ENCODE measurements at places on chromosomes 1 and 21.

GRCh38 chr1:198903203-198903602 is 264.4 kb downstream of the PTPRC start:
- DNase-seq = no peak

GRCh38 chr21:26137379-26138060 is 33.0 kb downstream of the APP start:
- DNase-seq = peak; percentile 22

DNA sequence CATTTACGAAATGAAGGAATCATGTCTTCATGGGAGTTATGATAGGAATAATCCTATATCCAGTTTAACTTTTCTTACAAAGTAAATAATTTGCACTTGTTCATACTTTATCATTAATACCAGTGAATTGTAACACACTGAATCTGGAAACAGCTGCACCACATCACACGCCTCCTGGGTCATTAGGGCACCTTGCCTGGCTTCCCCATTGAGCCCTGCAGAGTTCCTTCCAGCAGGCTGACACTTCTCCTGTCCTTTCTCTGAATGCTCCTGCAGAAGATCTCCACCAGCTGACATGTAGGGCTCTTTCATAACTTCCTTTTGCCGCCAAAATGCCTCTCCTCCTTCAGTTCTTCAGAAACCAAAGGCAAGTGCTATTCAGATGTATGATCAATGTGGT is 201.1 kb downstream of the DAB1 start:
- no peak for DNase-seq

GRCh38 chr1:29793101-29793546 is 556.8 kb downstream of the PTPRU start:
- peak; percentile 84 for DNase-seq

DNA sequence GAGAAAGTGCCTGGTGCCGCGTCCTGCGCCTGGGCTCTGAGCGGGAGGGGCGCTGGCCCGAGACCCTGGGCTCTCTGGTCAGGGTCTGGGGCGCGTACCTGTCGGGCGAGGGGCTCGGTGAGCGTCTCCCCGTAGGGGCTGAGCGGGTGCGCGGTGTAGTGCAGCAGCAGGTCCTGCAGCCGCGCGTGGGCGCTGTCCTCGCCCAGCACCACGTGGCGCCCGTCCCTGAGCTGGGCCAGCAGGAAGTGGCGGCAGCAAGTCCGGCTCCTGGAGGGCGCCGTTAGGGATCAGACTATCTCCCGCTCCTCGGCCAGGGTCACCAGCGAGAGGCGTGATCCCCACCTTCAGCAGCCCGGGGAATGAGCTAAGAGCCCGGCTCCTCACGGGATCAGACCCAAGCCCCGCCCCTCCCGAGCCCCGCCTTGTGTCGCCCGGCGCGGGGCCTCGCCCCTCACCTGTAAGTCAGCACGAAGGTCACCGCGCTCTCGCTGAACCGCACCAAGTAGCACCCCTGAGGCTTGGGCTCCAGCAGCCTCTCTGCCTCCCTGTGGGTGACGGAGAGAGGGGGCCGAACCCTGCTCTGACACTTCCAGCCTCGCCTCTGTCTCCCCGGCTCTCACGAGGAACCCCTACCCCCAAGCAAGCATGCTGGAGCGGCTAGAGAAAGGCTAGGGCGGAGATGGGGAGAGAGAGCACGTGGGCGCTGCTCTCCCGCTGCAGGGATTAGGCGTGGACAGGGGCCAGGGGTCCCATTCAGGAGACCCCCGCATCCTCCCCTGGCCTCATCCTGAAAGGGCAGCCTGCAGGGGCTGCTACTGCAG is 2.7 kb downstream of the SH2D2A start:
- DNase-seq = peak; percentile 83

DNA sequence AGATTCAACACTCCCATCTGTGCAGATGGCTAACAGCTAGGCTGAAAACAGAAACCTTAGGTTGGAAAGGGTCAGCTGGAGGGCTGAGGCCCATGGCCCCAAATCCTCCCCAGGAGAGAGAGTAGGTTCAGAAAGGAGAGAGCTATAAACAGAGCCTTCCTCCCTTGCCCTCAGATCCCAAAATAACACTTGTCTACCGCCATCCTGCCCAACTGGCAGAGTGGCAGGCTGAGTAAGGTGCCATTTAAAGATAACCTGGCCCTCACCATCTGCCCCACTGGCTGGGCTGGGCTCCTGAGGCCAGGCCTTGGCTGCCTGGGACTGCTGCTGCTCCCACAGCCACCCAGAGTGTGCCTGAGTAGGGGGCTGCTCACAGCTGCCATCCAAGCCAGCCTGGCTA is 4.3 kb upstream of the SHISA4 start:
- DNase-seq = no peak

DNA sequence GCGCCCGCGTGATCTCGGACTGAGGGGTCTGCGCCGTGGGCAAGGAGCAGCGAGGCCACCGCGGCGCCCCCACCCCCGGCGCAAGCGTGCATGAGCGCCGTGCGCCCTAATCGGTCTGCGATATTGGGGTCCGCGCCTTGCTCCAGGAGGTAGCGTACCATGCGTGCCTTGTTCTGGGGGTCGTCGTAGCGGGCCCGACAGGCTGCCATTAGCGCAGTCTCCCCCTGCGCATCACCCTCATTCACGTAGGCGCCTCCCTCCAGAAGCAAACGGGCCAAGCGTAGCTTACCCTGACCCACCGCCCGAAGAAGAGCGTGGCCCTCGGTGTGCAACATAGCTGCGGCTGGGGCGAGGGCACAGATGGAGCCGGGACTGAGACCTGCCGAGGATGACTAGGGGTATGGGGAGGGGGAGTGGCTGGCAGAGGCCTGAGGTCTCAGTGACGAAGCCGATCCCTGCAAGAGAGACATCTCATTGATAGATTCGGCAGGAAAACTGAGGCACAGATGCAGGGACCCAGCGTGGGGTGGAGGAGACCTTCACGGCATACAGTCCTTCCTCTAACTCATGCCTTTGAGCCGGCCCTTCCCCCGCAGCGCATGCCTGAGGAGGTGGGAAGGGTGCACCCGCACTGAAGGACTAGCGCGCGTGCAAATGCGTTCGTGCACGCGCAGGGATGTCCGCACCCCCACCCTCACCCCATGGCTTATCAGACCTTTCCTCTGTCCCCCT is 2.8 kb downstream of the ANKRD34A start:
- peak; percentile 67 for DNase-seq

DNA sequence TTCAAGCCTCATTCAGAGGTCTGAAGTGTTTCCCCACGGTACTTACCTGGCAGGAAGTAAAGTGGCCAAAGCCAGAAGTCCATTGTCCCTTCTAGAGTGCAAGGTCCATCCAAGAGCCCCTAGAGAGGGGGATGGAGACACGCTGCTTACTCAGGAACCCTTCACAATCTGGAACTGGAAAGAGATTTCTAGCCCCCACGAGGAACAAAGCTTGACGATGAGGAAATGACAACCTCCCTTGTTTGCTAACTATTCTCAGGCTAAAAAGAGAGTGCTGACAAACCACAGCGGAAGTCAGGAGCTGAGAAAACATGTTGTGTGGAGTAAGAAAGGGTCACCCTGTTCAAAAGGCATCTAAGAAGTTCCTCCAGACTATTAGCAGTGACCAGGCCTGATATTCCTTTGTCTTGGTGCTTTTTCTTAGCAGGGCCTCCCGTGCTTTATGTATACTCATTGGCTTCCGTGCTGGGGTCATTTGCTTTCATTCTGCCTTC is at the start of gene FCMR:
TSS of gene FCMR (minus strand) at position 170 of the 494 bp plus-strand sequence. CDS start at position 83, 87 bp downstream.
- DNase-seq = peak; percentile 72

GRCh38 chr1:31658721-31659120 is 14.0 kb upstream of the PEF1 start:
- DNase-seq = no peak

GRCh38 chr1:55156093-55156492 is 59.1 kb downstream of the USP24 start:
- DNase-seq = no peak

DNA sequence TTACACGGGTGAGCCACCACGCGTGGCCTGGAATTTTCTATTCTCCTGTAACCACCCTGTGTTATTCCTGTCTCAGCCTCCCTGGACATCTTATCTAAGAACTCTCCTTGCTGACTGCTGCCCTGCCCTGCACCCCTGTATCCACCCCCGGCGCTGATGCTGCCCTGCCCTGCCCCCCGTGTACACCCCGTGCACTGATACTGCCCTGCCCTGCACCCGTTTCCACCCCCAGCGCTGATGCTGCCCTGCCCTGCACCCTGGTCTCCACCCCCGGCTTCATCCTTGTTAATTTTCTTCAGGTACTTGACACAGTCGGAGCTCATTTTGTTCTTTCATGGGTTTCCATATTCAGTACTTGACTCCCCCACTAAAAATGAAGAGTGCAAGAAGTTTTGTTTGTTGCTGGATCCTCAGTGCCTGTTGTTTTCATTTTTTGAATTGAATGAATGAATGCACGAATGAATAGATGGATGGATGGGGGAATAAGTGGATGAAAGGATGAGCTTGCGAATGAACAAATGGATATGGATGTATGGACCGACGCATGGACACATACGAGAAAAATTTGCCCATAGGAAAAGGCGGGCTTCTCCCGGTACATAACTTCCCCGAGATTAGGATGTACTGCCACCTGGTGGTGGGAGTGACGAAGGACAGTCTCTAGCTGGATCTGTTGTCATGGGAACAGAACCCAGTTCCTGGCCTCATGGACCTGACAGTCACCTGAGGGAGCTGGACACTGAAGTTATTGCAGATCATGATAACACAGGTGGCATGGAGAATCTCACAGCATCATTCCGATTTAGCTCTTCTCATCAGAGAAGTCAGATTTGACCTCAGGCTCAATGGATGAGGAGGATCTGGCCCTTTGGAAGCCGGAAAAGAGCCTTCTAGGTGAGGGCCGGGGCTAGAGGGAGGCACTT is 14.9 kb downstream of the AADACL4 start:
- DNase-seq = peak; percentile 79
